Activated CD4-positive, alpha-beta T cell treated with anti-CD3 and anti-CD28 coated beads for 48 hours (primary cell): ENCODE measurements at places on chromosomes 13 and 19.

GRCh38 chr13:32330441-32330840, 15.1 kb downstream of the BRCA2 start:
- no peak for DNase-seq

DNA sequence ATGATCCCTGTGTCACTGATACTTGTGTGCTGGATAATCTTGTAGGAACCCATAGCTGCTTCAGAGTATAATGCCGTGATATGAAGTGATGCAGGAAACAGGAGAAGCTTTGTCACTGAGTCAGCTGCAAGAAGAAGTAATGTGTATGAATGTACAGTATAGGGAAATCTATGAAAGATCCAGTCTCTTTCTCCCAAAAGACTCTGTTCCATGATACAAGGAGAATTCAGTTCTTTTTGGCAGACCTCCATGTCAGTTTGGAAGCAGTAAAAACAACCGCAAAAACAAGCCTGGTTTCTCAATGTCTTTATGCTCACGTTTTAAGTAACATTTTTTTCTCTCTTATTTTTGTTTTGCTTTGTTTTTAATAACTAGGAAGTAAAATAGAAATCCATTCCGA, 33.9 kb downstream of the PCDH17 start:
- no peak for DNase-seq

- no peak for DNase-seq
Measured at GRCh38 chr19:33287927-33288326, 14.4 kb downstream of the CEBPA start.

- peak; percentile 32 for DNase-seq
Measured at GRCh38 chr19:42178791-42179674, 38.4 kb downstream of the DEDD2 start.

GRCh38 chr19:42247640-42248199, 5.3 kb upstream of the GSK3A start:
- no peak for DNase-seq

DNA sequence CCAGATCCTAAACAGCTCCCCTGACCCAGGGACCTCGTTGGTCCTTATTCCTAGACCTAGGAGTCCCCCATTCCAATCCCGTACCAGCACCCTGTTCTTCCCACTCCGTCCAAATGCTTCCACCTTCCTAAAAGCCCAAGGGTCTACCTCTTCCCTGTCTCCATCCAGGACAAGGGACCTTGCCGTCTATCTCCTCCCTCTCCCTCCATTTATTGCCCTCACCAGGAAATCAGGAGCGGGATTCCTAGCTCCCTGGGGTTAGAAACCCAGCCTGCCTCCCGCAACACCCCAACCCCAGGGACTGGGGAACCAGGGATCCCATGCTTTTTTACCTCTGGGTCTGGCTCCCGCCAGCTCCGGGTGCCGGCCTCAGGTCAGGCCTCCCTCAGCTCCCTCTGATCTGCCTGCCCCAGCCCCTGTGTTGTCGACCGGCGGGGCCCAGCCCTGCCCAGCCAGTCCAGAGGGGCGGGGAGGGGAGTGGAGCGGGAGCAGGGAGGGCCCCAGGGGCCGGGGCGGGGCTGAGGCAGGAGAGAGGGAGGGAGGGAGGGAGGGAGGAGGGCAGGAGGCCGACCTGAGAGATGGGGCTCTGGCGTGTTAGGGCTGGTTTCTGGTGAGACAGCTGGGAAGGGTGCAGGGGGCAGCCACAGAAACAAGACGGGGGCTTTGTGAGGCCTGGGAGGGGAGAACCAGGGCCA, at the start of gene B3GNT8:
B3GNT8 (minus strand) TSS at position 423 of the 695 bp plus-strand sequence. CDS start 596 bp downstream, outside the sequence.
- peak; percentile 59 for DNase-seq

DNA sequence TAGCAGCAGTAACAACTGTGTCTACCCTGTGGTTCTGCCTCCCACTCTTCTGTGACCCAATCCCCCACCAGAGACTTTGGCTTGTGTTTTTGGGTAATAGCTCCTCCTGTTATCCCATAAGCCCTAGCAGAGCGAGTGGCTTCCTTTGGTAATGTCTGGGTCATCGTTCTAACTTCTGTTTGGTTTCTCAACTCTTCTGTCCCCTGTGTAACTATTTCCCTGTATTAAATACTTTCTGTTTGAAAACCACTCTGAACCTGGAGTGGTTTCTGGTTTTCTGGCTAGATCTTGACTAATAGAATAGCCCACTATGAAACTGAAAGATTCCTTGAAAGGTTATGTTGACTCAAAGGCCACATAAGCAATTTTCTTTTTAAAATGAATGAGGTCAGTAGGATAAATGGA, 350.0 kb downstream of the DCT start:
- no peak for DNase-seq

DNA sequence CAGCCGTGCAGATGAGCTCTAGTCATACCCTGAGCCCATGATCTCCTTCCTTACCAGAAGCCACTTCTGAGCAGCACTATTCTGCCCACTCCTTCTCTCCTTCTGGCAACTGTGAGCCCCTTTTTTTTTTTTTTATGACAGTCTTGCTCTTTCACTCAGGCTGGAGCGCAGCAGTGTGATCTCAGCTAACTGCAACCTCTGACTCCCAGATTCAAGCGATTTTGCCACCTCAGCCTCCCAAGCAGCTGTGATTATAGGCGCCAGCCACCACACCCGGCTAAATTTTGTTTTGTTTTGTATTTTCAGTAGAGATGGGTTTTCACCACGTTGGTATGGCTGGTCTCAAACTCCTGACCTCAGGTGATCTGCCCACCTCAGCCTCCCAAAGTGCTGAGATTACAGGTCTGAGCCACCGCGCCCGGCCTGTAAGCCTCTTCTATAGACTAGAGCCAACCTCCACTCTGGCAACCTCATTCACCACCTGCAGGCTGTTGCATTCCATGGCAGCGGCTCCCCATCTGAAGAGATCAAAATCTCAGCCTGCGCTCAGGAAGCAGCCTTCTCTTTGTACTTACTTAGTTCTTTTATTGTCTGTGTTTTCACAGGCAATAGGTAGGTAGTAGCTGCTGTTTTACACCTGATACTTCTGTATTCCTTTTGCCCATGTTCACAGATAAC, 34.8 kb upstream of the NDFIP2 start:
- peak; percentile 54 for DNase-seq

DNA sequence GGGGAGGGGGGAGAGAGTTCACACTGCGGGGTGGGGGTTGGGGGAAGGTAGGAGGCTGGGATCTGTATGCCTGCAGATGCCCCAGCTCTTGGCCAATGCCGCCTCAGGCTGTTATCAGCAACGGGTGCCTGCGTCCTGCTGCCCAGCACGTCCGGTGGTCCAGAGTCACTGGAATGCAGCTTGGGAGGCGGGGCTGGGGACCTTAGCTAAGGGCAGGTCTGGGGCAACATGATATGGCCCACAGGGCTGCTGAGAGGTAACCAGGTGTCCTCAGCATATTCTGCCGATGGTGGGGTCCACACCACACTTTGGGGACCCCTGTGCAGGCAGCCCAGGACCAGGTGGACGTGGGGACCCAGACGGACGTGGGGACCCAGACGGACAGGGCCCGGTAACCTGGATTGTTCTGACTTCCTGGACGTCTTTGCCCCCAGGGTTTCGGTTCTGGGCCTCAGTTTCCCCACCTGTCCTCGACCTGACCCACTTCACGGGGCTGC, 668 bp upstream of the ARHGAP45 start:
- no peak for DNase-seq

- no peak for DNase-seq
Measured at GRCh38 chr19:18002347-18002850, 5.6 kb upstream of the ARRDC2 start.

DNA sequence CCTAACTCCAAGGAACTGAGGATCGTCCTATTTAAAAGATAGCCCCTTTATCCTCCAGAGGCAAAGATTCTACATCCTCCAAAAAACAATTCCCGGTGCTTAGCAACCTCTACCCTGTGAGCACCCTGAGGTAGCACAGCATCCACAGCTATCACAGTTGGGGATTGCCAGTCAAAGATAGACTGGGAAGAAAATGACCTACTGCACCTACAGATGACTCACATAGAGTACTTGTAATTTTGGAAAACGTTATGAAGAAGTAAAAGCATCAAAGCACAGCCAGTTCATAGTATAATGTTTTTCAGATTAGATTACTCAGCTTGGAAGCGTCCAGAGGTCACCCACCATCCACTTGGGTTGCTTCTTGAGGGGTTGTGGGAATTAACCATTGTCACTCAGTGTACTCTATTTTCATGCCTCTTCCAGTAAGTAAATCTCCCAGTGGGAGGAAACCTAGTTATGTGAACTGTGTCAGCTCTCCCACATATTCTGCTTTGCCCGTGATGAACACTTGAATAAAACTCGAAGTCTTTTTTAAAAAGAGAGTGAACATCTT, 8.9 kb upstream of the FAM124A start:
- no peak for DNase-seq

GRCh38 chr19:28332351-28332750, 880.6 kb downstream of the UQCRFS1 start:
- no peak for DNase-seq

- DNase-seq: no peak
Measured at GRCh38 chr19:45765702-45766295, 3.3 kb downstream of the SIX5 start.

GRCh38 chr19:907183-907853, 5.7 kb downstream of the R3HDM4 start:
- peak; percentile 52 for DNase-seq

DNA sequence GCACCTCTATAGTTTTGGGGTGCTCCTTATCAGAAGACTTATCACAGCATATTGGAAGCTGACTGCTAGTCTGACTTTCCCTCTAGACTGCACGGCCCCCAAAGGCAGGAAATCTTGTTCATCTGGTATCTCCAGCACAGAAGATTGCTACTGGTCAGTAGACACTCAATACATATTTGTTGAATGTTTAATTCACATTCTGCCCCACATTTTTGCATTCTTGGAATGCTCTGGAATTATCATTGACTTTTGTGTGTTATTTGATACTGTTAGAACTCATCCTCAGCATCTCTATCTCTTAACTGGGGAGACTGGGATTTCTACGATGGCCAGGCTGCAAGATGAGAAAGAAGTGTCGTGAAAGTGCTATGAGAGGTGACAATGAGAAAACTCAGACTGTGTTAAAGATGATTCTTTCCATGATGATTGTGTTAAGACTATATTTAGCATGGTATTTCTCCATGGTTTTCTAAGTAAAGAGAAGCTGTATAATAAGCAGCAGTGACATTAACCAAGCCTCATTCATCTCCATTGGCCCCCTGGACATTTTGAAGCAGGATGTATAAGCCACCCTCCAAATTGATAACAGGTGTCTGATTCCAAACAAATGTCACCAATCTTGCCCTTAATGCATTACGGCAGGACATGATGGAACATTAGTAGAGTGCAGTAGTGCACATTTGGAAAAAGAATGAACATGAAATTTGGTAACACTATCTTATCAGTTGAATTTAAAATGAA, 440.9 kb downstream of the RFC3 start:
- no peak for DNase-seq

DNA sequence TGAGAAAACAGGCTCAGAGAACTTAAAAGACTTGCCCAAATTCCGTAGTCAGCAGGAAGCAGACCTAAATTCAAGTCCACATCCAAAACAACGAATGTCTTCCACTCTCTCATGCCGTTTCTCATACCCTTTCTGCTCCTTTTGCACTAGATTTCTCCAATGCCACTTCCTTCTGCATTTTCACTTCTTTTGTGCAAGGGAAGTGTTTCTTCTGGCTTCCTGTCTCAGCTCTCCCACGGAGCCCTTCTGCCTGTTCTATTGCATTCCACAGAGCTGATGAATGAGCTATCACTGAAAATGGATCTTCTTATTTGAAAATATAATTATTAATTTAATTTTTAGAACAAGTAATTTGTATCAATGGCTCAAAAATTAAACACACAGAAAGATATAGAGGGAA, 56.1 kb upstream of the STK24 start:
- no peak for DNase-seq

GRCh38 chr13:98022210-98022609, 68.7 kb downstream of the IPO5 start:
- no peak for DNase-seq

- peak; percentile 61 for DNase-seq
Measured at GRCh38 chr19:10861103-10861651, 10.2 kb upstream of the CARM1 start.

DNA sequence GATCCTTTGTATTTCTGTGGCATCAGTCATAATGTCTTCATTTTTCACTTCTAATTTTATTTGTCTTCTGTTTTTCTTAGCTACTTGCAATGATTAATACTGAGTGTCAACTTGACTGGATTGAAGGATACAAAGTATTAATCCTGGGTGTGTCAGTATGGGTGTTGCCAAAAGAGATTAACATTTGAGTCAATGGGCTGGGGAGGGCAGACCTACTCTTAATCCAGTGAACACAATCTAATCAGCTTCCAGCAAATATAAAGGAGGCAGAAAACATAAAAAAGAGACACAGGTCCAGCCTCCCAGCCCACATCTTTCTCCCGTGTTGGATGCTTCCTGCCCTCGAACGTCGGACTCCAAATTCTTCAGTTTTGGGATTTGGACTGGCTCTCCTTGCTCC, 640.9 kb upstream of the MIR17HG start:
- no peak for DNase-seq

- DNase-seq: no peak
Measured at GRCh38 chr13:30027569-30028455, 177.4 kb upstream of the UBL3 start.

GRCh38 chr13:30892966-30893365, 13.1 kb upstream of the MEDAG start:
- peak; percentile 64 for DNase-seq

- DNase-seq: peak; percentile 42
Measured at GRCh38 chr13:45333977-45334922, 6.7 kb downstream of the TPT1 start.

GRCh38 chr13:112669881-112670499, 19.8 kb upstream of the ATP11A start:
- DNase-seq: no peak

DNA sequence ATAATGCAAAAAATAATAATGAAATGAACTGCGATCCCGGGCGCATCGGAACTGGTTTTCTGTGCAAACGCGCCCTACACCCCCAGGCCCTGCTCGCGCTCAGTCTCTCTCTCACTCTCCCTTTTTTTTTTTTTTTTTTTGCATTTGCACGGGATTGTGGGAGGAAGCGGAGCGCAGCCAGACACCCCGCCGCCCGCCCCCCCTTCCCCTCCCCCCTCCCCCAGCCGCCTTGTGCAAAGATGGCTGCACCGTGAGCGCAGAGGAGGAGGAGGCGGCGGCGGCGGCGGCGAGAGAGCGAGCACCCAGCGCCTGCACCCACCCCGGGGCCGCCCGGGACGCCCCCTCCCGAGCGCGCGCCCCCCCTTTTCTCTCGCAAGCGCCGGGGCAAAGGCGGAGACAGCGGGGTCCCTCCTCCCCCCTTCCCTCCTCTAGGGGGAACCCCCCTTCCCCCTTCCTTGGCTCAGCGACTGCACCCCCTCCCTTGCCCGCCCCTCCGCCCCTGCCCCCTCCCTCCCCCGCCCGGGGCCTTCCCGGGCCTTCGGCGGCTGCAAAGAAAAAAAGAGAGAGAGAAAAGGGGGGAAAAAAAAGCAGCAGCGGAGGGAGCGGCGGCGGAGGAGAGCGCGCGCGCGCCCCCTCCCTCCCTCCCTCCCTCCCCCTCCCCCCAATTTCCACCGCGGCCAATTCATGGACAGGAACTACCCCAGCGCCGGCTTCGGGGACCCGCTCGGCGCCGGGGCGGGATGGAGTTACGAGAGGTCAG, at the start of gene PRR12:
PRR12 (plus strand) TSS at position 212 of the 760 bp plus-strand sequence; CDS start at position 685, 473 bp downstream.
- peak; percentile 71 for DNase-seq
